ENCODE measurements at places on chromosomes 5 and 9.

DNA sequence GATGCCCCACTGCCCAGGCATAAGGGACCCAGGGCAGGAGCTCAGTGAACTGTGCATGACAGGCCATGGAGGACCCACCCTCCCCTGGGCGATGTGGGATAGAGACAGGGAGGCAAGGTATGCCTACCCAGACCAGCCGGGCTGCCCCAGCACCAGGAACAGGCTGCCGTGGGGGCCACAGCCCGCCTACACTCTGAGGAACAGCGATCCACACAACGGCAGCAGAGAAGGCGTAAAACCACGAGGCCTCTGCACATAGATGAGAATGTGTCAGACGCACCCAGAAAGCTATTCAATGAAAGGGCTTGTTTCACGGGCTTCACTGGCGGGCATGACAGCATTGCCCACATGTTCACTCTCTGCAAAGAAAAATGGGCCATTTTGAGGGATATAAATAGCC, 49.5 kb downstream of the SEMA4D start:
- DNase-seq, result no peak

DNA sequence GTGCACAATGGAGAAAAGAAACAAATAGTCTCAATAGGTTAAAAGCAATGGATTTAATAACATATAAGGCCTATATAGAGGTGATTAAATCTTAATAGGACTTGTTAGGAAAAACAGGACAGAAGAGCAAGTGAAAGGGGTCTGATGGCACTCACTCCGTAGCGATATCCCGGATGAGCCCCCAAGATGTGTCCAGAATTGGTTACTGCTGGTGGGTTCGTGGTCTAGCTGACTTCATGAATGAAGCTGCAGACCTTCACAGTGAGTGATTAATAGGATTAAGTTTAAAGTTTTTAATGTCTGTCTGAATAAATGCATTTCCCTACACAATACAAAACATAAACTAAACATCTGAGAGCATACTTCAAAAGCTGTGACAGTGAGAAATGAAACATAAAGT, 110.4 kb upstream of the FAM174A start:
- no peak for DNase-seq

DNA sequence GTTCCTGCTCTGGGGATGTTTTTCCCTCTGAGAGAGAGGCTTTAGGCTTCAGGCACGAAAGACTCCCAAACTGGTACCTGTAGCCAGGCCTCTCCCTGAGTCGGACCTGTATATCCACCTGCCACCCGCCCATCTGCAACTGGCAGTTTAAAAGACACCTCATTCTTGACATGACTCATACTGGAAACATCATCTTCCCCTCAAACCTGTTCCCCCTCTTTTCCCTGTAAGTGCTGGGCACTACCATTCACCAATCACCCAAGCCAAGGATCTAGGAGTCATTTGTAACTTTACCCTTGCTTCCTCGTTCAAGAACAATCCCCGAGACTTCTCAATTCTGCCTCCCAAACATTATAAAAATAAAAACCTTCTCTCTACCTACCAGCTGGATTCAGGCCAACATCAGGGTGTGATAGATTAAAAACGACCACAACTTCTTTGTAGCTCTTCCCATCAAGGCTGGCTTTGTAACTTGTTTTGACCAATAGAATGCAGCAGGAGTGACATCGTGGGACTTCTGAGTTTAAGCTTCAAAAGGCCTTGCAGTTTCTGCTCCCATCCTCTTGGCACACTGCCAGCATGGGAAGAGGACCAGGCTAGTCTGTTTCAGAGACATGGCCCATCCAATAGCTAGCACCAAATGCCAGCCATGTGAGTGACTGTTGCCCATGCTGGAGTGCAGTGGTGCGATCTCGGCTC, 1.8 kb upstream of the WDR31 start:
- DNase-seq, result no peak

- no peak for DNase-seq
These were observed 567.5 kb upstream of the RIOK2 start for GRCh38 chr5:97750576-97750975.

DNA sequence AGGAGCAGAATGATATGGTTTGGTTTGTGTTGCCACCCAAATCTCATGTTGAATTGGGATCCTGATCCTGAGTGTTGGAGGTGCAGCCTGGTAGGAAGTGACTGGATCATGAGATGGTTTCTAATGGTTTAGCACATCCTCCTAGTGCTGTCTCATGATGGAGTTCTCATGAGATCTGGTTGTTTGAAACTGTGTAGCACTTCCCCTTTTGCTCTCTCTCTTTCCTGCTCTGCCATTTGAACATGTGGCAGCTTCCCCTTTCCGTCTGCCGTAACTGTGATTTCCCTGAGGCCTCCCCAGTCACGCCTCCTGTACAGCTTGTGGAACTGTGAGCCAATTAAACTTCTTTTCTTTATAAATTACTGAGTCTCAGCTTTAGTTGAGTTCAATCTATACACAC, 756.8 kb upstream of the CDH6 start:
- DNase-seq, result no peak
